ENCODE measurements at places on chromosomes 6 and 20.

- peak; percentile 51 for DNase-seq
These were observed 1.1 kb downstream of the JAG1 start for GRCh38 chr20:10672624-10673127.

DNA sequence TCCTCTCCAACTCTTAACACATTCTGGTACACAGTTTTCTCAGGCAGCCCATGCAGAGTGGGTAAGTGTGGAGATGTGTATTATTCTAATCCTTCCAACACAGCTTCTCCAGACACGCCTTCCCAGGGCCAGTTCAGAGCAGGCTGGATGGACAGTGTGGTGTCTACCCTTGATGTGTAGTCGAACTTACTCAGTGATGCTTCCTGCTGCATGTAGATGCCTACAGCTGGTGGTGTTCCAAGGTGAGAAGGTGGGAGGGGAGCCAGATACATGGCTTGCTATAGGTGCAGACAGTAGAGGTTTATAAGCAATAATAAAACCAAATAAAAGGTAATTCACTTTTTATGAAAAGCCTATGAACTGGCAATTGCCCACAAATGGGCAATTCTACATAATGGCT is 104.0 kb downstream of the QRSL1 start:
- no peak for DNase-seq

- DNase-seq = no peak
These were observed 130.7 kb downstream of the DLL1 start for GRCh38 chr6:170160031-170160627.

DNA sequence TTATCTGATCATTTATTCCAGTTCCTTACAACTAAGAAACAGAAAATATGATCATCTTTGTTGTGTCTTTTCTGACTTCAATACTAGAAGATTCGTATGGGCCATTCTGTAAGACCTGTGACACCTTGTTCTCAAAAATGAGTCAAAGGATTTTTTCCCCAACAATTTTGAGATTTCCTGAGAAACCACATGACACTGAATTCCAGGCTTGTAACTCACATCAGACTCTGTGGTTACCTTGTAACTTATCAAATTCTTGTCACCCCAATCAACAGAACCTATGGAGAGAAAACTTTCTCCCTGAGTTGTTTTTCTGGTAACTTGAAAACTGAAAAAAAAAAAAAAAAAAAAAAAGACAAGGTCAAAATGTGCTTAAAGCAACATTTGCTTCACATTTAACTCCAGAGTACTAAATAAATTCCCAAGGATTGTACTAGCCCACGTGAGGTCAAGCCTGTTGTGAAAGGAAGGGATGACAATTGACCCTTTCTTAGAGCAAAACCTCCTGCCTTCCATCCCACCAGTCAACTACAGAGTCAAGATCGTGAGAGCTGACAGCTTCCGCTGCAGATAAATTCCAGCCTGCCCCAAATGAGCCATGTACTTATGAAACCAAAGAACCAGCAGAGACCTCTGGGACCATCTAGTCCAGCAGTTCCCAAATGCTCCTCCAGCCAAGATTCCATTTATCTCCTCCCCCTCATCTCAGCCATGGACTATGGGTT is 140.3 kb downstream of the TBX18 start:
- no peak for DNase-seq

- peak; percentile 23 for DNase-seq
These were observed 42.6 kb upstream of the IFNGR1 start for GRCh38 chr6:137261761-137262160.

DNA sequence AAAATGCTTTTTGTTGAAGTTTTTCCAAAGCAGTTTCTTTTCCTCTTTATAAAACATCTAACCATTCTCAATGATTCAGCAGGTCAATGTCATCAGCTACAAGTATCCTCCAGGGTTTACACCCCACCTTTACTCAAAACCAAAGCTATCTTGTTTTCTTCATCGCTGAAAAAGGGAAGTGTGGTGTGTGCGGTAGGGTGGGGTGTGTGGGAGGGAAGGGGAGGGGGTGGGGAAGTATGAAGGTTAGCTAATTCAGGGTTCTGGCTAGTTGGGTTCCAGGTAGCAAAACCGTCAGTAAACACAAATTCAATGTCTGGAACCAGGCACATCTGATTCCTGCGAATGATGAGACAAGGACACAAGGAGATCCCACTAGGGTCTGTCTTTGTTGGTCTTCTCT is 189.6 kb downstream of the GJA10 start:
- peak; percentile 71 for DNase-seq

DNA sequence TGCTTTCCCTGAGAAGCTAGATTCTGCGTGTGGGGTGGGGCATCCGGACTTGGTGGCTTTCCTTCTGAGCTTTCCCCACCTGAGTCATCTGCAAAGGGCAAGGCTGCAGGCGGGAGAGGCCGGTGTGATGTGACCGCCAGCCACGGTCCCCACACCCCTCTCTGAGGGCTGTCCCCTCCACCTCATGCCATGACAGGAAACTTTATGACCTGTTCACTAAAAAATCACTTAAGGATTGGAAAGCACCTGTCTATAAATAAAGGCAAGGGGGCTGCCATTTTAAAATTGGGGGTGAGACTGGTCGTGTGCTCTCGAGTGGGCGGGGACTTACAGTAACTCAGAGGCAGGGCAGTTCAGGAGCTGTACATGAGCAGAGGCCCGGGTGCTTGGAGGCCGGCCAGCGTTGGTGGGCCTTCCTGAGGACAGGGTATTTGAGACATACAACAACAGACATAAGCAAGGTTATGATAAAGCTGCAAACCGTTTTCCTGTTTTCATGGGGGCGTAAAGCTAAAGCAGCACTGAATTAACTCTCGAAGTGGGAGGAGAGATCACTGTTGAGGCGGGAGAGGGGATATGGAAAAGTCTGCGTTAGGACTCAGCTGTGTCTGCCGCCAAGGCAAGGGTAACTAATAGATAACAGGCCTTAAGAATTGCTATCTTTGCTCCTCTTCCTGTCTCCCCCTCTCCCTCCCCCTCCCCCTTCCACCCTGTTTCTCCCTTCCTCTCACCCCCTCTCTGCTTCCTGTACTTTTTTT is 16.1 kb upstream of the SERPINB1 start:
- peak; percentile 95 for DNase-seq

- no peak for DNase-seq
These were observed 574.9 kb upstream of the CHD6 start for GRCh38 chr20:42193119-42193518.

GRCh38 chr20:8504030-8504429 is 372.0 kb downstream of the PLCB1 start:
- no peak for DNase-seq

DNA sequence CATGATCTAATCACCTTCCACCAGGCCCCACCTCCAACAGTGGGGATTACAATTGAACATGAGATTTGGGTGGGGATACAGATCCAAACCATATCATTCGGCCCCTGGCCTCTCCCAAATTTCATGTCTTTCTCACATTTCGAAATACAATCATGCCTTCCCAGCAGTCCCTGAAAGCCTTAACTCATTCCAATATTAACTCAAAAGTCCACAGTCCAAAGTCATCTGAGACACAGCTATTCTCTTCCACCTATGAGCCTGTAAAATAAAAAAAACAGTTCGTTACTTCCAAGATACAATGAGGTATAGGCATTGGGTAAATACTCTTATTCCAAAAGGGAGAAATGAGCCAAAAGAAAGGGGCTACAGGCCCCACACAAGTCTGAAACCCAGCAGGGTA is 222.6 kb downstream of the SOD2 start:
- DNase-seq = no peak

DNA sequence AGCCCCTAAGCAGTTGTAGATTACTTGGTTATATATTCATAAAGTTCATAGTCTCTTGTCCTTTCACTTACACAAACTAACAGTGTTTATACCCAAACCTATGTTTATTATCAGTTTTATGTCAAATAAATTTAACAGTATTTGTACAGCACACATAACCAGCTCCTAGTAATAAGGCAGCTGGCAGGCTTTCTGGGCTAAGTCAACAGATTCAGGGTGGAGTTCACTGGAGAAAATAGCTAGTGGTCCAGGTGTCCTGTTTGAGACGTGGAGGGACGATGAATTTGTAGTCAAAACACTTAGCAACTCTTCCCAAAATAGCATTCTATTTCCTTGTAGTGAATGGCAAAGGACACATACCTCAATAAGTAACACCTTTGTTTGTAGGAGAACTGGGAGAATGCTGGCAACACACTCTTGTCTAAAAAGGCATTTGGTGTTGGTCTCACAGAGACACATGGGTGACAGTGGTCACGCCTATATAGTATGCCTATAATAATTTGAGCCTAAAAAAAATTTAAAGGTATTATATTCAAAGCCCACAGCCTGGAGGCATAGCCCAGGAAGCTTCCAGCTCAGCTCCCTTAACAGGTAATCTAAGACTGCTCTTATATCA is 156.4 kb upstream of the CARMIL1 start:
- DNase-seq = no peak

- no peak for DNase-seq
These were observed 3.8 kb downstream of the DEK start for GRCh38 chr6:18260448-18261106.

GRCh38 chr6:32074996-32075532 is 34.1 kb downstream of the TNXB start:
- no peak for DNase-seq

- DNase-seq = no peak
These were observed 6.1 kb upstream of the DOK5 start for GRCh38 chr20:54469293-54469692.

GRCh38 chr6:31871046-31871659 is 7.6 kb downstream of the SLC44A4 start:
- no peak for DNase-seq

- no peak for DNase-seq
These were observed 17.3 kb downstream of the FKBP1A start for GRCh38 chr20:1375515-1375914.

Measured in hematopoietic multipotent progenitor cell treated with erythropoietin and hydrocortisone succinate and interleukin-3 and kit ligand, for 6 days (in vitro differentiated cells).